ENCODE measurements at places on chromosomes 6 and 20.

GRCh38 chr20:44489931-44490330 is 14.3 kb downstream of the TTPAL start:
- DNase-seq = no peak

- no peak for DNase-seq
Measured at GRCh38 chr6:42604150-42604549, 40.3 kb downstream of the UBR2 start.

- DNase-seq = no peak
Measured at GRCh38 chr20:8050157-8050837, 30.7 kb upstream of the TMX4 start.

DNA sequence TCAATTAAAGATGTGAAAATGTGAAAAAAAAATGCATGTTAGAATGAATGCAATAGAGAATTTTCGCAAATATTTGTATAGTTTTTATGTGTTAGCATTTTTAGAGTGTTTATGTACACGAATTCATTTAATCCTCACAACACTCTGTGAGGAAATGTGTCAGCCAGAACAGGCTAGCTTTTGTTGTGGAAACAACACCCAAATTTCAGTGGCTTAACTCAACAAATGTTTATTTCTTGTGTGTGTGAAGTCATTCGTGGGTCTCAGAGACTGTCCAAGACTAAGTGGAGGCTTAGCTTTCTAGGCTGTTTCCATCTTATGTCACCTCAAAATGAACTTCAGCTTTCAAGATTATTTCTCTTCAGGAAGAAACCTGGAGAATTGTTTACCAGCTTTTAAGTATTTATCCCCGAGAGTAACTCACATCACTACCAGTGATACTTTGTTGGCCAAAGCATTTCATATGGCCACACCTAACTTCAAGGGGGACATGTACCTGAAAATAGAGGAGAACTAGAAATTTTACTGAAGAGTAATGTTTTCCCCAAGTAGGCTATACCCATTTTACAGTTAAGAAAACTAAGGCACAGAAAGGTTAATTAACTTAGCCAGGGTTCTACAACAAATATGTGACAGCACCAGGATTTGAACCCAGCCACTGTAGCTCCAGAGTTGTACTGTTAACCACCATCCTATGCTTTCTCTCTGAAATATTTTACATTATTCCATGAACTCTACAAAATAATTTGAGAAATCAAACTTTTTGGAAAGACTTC is 306.1 kb downstream of the QKI start:
- no peak for DNase-seq

DNA sequence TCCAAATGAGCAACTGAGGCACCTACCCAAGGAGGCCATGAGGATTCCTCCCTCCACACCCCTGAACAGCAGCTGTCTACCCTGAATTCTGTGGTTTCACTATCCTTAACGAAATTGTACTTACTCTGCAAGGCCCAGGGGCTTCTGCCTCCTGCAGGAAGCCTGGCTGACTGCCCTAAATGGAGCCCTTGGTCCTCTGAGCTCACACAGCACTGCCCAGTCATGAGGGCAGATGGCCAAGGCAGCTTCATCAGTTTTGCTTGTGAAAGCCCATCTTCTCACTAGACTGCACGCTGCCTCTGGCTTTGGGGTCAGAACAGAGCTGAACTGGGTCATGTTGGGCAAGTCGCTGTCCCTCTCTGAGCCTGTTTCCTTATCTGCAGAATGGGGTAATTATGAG is 26.4 kb upstream of the SIRPA start:
- no peak for DNase-seq

GRCh38 chr6:31720196-31720770 is 1.3 kb downstream of the LY6G6C start:
- no peak for DNase-seq

DNA sequence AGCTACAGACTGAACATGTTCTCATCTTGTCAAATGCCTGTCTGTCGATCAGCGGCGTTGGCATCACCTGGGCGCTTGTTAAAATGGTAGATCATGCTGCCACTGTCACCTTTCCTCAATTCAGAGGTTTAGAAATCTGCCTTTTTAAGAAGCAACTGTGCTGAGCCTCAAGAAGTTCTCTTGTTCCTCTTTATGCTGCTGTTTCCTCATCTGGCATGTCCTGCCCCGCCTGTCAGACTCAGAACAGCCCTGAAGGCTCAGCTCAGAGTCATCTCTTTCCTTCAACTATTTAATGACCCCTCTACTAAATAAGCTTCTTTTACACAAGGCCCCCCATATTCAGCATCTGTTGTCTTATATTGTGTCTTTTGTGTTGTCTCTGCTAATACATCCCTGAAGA is 368.2 kb downstream of the EPM2A start:
- DNase-seq = no peak

DNA sequence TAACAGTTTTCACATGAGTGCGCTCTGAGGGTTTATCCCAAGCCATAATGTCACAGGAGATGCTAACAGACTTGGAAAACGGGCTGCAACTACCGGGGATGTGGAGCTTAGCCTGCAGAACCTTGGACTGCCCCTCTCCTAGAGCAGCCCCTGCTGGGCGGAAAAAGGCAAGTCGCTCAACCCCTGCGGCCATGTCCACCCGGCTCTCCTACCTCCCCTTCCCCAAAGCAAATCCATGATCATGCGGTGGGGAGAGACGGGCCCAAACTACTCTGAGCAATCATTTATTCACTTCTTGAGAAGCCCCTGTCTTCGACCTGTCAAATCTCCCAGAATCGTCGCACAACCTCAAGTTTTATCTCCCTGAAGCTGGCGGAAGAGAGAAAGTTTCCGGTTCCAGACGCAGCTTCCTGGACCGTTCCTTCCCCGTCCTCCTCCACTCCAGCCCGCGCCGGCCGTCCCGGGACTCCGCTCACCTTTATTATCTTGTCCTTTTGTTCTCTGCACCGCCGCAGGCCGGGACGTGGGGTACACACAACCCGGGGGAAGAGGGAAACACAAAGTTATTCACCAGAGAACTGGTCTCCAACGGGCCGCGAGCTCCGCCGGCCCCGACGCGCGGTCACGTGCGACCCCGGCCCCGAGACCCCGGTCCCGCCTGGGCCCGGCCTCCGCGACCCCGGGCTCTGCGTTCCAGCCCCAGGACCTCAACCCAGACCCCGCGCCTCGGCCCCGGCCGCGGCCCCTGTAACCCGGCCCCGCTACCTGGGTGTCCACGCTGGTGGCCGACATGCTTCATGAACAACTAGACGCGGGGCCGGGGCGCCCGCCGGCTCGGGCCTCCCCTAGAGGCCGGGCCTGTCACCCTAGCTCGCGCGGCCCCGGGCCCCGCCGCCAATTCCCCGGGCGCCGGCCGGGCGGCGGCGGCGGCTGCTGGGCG is 560 bp downstream of the YTHDF1 start:
- DNase-seq = no peak

DNA sequence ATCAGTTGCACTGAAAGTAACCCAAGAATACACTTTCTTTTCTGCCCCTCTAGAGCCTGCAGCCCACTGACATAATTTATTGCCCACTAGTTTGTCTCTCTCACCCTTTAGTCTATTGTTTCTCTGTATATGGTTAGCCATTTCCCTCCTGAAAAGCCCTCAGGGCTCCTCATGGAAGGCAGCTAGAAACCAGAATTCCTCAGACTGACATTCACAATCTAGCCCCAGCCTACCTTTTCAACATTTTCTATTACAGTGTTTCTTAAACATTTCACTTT is 21.4 kb upstream of the PAQR8 start:
- no peak for DNase-seq

DNA sequence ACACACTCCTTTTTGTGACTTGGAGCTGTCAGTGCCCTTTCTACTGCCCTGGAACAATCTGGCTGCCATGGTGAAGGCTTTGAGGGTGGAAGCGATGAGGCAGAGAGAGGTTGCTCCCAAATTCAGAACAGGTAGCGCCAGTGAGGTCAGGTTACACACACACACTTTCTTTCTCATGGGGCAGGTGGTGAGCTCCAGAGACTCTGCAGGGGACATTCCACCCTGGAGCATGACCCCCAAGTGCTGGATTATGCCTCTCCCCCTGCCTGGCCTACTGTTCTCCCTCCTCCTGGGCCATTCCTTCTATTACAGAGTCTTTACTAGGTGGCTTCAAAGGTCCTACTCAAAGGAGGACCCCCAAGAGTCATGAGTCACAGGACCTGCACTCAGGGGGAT is 98.0 kb downstream of the EYA2 start:
- no peak for DNase-seq

GRCh38 chr20:1822564-1823449 is 72.4 kb upstream of the SIRPA start:
- DNase-seq = no peak

DNA sequence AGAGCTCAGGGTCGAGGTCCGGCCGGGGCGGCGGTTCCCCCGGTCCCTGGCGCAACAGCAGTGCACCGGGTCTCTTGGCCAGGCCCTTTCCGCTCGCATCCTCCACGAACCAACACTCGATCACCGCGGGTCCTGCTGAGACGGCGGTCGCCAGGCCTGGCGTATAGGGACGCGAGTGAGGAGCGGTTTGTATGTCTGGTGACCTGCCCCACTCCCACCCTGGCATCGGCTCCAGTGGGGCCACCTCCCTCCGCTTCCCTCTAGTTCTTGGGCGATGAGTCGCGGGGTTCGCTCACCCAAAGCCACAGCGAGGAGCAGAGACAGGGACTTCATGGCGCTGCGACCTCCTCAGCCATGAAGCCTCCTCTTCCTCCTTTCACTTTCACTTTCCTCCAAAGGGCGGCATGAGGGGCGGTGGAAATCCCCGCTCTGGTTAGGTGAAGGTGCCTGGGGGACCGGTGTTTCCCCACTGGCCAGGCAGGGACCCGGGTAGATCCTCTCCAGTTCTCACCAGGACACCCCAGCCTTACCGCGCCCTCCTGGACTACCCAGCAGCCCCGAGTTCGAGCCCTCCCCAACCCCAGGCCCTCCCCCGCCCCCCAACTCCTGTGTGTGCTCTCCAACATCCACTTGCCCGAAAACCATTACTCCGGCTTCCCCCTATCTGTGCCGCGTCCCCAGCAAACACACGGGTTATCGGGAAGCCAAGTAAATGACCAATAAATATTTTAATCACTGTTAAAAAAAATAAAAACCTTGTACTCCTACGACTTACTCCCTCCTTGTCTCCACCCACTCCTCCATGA is at the start of gene TAPBP:
TAPBP (minus strand) TSS at position 370 of the 806 bp plus-strand sequence; CDS start at position 333, 37 bp downstream.
- DNase-seq = no peak

- DNase-seq = no peak
Measured at GRCh38 chr20:9617940-9618339, 103.5 kb downstream of the LAMP5 start.

DNA sequence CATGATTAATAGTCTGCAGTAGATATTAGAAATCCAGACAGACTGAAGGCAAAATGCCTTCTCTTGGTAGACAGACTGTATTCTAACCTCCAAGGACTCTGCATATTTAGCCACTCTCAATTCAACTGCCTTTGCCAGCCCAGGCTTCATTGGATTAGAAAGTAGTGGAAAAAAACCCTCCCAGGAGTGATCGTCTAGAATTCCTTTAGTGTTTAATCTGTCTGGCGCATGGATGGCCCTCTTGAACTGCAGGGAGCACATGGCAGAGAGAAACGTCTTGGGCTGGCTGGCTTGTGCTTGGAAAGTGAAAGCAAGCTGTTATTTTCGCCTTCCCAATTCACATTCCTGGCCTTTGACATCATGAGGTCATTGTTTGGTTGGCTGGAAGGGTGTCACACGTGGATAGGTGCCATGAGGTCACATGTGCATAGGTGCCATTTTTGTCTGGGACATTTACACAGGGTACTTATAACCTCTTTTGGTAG is 30.9 kb upstream of the NEDD9 start:
- DNase-seq = no peak
